ENCODE measurements at places on chromosomes 1 and 21.

- no peak for DNase-seq
Measured at GRCh38 chr21:15742052-15742670, 12.4 kb downstream of the USP25 start.

GRCh38 chr1:231678011-231678432 is 51.4 kb downstream of the DISC1 start:
- DNase-seq: no peak

GRCh38 chr1:92913093-92913819 is 48.0 kb downstream of the DIPK1A start:
- DNase-seq: no peak

GRCh38 chr1:167118188-167118587 is 24.3 kb downstream of the STYXL2 start:
- DNase-seq: no peak

DNA sequence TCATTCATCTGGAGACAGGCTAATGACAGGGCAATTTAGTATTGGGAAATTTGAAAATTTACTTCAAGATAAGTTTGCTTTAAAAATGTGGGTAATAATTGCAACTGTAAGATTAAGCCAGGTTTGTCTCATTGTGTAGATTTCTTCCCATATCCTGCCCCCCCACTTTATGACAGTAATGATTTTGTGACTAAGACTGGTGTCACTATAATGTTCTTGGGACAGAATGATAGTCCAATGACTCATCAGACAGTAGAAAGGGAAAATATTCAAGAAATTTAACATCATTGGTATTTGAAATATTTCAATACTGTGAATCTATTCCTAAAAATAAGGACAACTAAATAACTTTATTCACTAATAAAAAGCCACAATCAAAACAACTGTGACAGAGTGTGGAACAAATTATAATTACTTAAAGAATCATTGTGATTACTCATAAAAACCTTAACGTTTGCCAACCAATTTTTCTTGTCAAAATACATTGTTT is 36.7 kb downstream of the FH start:
- DNase-seq: no peak

GRCh38 chr1:180040034-180040433 is 85.4 kb downstream of the CEP350 start:
- DNase-seq: no peak

GRCh38 chr1:29004288-29004687 is 89.9 kb downstream of the EPB41 start:
- DNase-seq: no peak

- DNase-seq: no peak
Measured at GRCh38 chr21:45380566-45380965, 24.4 kb upstream of the COL18A1 start.
